ENCODE measurements at places on chromosomes 11 and 22. TPM values are rescaled to one million over a fixed set of nuclear protein-coding genes. Genes with fewer than 3 reads are reported as not detected.

Gene C22orf42
- total RNA-seq: not detected

Gene SNX32
- 0.64 TPM for total RNA-seq

Gene GNAZ
- 0.76 TPM for total RNA-seq

DNA sequence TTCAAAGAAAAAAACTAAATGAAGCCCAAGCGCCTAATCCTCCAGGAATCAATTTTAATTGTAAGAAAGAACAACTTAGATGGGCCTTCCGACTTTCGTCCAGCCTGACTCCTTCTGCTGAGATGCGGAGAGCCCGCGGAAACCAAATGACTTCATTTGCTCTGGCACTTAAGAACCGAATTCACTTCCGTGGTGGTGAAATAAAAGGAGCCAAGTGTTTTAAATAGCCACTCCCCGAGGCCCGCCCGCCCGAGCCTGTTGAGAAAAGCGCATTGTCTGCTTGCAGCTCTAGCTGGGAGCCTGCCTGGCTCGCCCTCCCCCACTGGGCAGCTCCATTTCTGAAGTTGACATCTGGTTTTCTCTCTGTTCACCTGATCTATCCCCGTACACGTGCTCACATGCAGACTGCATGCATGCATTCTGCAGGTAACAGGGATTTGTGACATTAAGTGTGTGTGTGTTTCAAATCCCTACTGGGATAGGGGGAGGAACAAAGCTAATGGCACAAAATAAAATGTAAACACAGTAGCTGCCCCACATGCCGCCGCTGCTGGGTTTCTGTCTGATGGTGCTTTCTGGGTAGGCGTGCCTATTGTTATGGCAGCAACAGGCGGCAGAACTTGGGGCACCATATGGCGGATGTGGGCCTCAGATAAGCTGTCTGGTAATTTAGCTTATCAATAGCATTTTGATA lies 6.2 kb downstream of the TEAD1 start:
- H3K27me3 ChIP-seq: peaks cover 13% of the 10 kb centered on the region
- H3K36me3 ChIP-seq: no peaks in the 10 kb centered on the region
- DNase-seq: peak; percentile 16
- H3K4me1 ChIP-seq: no peaks in the 10 kb centered on the region
- H3K4me3 ChIP-seq: no peak overlapping the region
- no peak overlapping the region for H3K27ac ChIP-seq

GRCh38 chr11:61140416-61140815 lies 20.8 kb downstream of the VPS37C start:
- no peak overlapping the region for H3K4me3 ChIP-seq
- H3K27me3 ChIP-seq: no peaks in the 10 kb centered on the region
- no peak for DNase-seq

Gene C22orf31
- total RNA-seq: not detected

- H3K4me1 ChIP-seq: no peaks in the 10 kb centered on the region
- no peaks in the 10 kb centered on the region for H3K27me3 ChIP-seq
- H3K4me3 ChIP-seq: no peak overlapping the region
- H3K27ac ChIP-seq: no peak overlapping the region
Observed at GRCh38 chr11:108961095-108961494, 296.2 kb downstream of the DDX10 start.

GRCh38 chr11:8747173-8747572 lies 64.6 kb downstream of the RPL27A start:
- no peaks in the 10 kb centered on the region for H3K4me1 ChIP-seq
- no peak overlapping the region for H3K27ac ChIP-seq
- no peaks in the 10 kb centered on the region for H3K36me3 ChIP-seq
- DNase-seq: no peak
- no peak overlapping the region for H3K4me3 ChIP-seq

Gene LRRC32
- 0.38 TPM for total RNA-seq

GRCh38 chr11:26901162-26901561 lies 92.8 kb upstream of the FIBIN start:
- H3K36me3 ChIP-seq: no peaks in the 10 kb centered on the region
- no peak for DNase-seq
- no peak overlapping the region for H3K27ac ChIP-seq

- no peak overlapping the region for H3K4me3 ChIP-seq
- peaks cover 21% of the 10 kb centered on the region for H3K4me1 ChIP-seq
- DNase-seq: peak; percentile 2
- no peak overlapping the region for H3K27ac ChIP-seq
Observed at GRCh38 chr11:110908401-110909105, 196.3 kb upstream of the ARHGAP20 start.

Gene CD6
- 428 TPM for total RNA-seq

- no peaks in the 10 kb centered on the region for H3K27me3 ChIP-seq
- peak; percentile 61 for DNase-seq
- no peaks in the 10 kb centered on the region for H3K36me3 ChIP-seq
- H3K4me1 ChIP-seq: no peaks in the 10 kb centered on the region
- H3K27ac ChIP-seq: no peak overlapping the region
Observed at GRCh38 chr22:22959147-22959827, 71.7 kb downstream of the IGLL5 start.

DNA sequence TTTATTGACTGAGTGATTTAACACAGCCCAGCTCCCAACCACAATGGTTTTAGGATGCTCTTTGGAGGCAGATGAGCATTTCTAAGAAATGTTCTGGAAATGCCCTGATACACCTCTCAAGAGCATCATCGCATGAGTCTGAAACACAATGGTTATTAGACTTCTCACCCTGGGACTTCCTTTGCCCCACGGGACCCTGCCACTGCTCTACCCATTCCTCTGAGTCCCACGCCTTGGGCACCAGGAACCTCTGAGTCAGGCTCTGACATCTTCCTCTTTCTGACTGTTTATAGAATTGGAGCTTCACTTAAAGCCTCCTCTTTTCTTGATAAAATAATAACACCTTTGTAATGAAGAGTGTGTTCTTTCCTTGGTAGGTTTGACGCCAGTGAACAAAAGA lies 85.6 kb upstream of the PARVA start:
- H3K27ac ChIP-seq: no peak overlapping the region
- H3K27me3 ChIP-seq: no peaks in the 10 kb centered on the region

GRCh38 chr11:93528252-93528651 lies 14.9 kb downstream of the SMCO4 start:
- no peaks in the 10 kb centered on the region for H3K27me3 ChIP-seq
- H3K27ac ChIP-seq: peak overlapping the region; percentile 26
- H3K4me1 ChIP-seq: peaks cover 82% of the 10 kb centered on the region
- no peaks in the 10 kb centered on the region for H3K36me3 ChIP-seq
- no peak for DNase-seq

DNA sequence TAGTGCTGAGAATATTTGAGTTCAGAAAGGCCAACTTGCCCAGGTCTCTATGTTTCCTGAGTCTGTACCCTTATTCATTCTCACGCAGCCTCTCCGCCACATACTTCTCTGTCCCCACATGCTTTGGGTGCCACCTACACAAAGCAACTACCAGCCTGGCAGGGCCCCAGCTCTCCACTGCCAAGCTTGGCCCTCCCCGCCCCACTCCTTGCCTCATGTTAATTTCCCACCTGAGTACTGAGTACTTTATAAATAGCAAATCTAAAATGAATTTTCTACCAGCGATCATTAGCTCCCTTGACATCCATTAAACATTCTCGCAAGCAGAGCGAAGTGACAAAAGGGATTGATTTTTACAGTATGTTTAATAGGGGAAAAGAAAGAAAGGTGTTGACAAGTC lies 20.8 kb downstream of the NTM start:
- H3K27ac ChIP-seq: no peak overlapping the region
- no peak for DNase-seq
- no peaks in the 10 kb centered on the region for H3K27me3 ChIP-seq
- H3K4me1 ChIP-seq: no peaks in the 10 kb centered on the region
- no peak overlapping the region for H3K4me3 ChIP-seq
- H3K36me3 ChIP-seq: no peaks in the 10 kb centered on the region

DNA sequence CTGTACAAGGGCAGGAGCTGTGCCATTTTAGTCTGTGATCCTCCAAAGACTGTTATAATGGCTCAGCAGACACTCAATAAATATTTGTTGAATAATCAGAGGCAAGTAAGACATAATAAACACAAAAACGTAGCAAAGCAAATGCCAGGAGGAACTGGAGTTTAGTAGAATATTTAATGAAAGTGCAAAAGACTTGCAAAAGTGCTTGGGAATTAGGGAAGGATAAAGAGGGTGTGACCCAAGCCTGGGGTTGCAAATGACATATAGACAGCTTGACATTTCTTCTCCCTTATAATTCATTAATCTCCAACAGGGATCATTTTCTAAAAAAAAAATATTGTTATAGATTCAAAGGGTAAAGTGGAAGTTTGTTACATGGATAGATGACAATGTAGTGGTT lies 212.7 kb upstream of the PGR start:
- no peaks in the 10 kb centered on the region for H3K36me3 ChIP-seq
- H3K4me3 ChIP-seq: no peak overlapping the region
- H3K27ac ChIP-seq: no peak overlapping the region
- DNase-seq: no peak
- no peaks in the 10 kb centered on the region for H3K4me1 ChIP-seq
- no peaks in the 10 kb centered on the region for H3K27me3 ChIP-seq

DNA sequence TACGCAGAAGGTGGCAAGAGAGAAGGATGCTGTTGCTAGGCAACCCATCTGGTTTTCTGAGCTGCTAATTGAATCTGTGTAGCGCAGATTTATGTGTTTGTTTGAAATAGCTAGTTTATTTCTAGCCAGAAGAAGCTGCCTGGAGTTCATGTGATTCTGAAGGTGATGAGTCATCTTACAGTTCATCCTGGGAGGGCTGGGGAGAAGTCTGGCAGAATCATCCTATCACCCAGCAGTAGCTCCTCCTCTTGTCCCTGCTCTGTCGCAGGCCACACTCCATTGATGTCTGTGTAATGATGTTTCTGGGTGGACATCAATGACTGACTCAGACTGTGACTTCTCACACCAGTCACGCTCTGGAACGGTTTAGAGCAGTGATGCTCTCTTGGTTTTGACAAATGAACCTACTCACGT lies 4.8 kb upstream of the FBXO7 start:
- no peak overlapping the region for H3K27ac ChIP-seq
- no peaks in the 10 kb centered on the region for H3K36me3 ChIP-seq
- no peak overlapping the region for H3K4me3 ChIP-seq
- no peak for DNase-seq

Gene ANGPTL5
- total RNA-seq: not detected

- H3K27ac ChIP-seq: no peak overlapping the region
- H3K4me3 ChIP-seq: no peak overlapping the region
- no peaks in the 10 kb centered on the region for H3K27me3 ChIP-seq
Observed at GRCh38 chr11:1829039-1829820, 5.6 kb upstream of the SYT8 start.

DNA sequence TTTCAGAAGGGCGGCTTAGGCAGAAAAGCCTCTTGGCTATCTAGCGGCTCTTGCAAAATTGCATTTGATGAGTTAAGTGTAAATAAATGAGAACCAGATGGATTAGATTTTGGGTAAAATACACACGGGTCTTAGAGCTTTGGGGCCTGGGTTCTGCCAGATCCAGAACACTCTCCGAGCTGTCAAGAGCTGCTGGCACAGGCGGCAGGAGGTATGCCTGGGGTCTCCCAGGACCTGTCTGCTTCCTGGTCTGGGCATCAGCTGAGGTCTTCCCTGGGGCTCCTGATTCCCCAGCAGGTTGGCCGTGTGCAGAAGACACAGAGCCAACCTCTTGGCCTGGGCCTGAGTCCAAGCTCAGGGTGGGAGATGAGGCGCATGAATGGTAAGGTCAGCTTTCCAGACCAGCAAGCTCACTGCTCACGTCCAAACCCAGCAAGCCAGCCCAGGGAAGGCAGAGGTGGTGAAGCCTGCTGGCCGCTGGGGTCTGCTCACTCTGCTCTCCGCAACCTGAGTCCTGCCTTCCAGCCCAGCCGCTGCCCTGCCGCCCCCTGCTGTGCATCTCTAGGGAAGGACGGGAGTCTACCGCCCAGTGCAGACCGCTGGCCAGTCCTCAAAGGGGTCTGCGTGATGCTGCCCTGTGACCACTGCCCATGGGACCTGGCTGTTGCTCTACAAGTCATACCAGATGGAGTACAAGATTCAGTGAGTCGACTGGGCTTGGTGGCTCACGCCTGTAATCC lies 44.9 kb downstream of the SCUBE1 start:
- no peaks in the 10 kb centered on the region for H3K4me1 ChIP-seq
- DNase-seq: peak; percentile 9

Gene ANO5
- total RNA-seq: 0.09 TPM

- no peak overlapping the region for H3K27ac ChIP-seq
- no peaks in the 10 kb centered on the region for H3K36me3 ChIP-seq
- no peak for DNase-seq
- no peak overlapping the region for H3K4me3 ChIP-seq
Observed at GRCh38 chr11:69974528-69974927, 103.6 kb upstream of the ANO1 start.

- no peak overlapping the region for H3K4me3 ChIP-seq
- peaks cover 45% of the 10 kb centered on the region for H3K4me1 ChIP-seq
- H3K36me3 ChIP-seq: no peaks in the 10 kb centered on the region
- H3K27me3 ChIP-seq: no peaks in the 10 kb centered on the region
- DNase-seq: no peak
- peak overlapping the region; percentile 13 for H3K27ac ChIP-seq
Observed at GRCh38 chr22:46761017-46761416, 1.4 kb upstream of the TBC1D22A start.

DNA sequence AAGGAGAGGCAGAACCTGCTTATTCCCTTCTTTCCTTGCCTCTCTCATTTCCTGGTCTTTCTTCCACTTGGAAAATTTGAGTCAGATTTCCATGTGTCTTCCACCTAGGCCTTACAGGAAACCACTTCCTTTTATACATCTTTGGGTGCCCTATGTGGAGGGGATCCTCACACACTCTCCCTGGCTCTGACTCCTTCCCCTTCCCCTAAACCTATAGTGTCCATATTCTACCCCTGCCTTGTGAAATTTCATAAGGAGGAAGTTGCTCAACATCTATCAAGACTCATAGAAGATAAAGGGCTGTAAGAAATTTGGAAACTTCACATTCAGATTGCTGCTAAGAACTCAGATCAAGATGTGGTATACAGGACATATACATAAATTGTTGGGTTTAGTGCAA lies 20.4 kb downstream of the TUG1 start:
- no peak for DNase-seq
- no peak overlapping the region for H3K27ac ChIP-seq
- H3K4me3 ChIP-seq: no peak overlapping the region
- H3K27me3 ChIP-seq: no peaks in the 10 kb centered on the region

Gene TRIM29
- total RNA-seq: not detected

Measured in CD4-positive, alpha-beta memory T cell (primary cell).